ENCODE measurements at places on chromosomes 4 and X.

- no peak for DNase-seq
Observed at GRCh38 chr4:56607926-56608325, 73.2 kb downstream of the HOPX start.

GRCh38 chrX:32397562-32398216 is 813.7 kb downstream of the DMD start:
- DNase-seq: no peak

DNA sequence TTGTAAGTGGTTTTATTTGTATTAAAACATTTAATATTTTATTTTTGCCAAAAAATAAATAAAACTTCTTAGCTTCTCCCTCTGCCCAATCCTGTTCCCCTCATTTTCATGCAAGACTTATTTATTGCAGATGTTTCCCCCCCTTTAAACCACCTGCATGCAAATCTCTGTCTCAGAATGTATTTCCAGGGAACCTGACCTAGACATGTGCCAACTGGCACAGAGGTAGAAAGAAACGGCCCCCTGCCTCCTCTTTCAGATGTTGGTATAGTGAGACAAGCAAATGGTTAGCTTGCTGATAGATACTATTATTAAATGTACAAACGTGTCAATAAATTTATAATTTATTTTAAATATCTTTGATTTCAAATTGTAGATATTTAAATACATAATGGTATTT is 47.1 kb downstream of the KLF3 start:
- DNase-seq: no peak

- no peak for DNase-seq
Observed at GRCh38 chr4:101464596-101464995, 117.3 kb upstream of the PPP3CA start.

- DNase-seq: no peak
Observed at GRCh38 chr4:21002286-21002685, 302.0 kb downstream of the PACRGL start.

DNA sequence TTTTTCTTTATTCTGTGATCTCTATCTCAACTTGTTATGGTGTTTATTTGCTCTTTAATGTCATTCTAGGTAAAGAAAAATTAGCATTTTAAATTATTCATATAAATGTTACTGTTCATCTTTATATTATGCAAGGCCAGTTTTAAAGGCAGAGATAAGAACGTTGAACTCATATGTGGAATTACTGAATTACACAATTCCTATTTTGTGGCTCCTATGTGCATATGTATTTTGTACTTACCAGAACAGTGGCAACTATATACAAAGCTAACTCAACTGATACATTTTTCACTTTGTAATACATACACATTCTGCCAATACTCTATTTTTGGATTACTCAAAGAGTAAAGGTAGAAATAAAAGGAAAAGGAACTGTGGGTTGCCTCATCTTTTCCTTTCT is 533.2 kb upstream of the NR3C2 start:
- no peak for DNase-seq

- DNase-seq: peak; percentile 52
Observed at GRCh38 chr4:48129307-48130014, 4.6 kb downstream of the TXK start.

GRCh38 chr4:133148690-133149363 is at the start of gene PCDH10:
Gene PCDH10 (plus strand): TSS chr4:133149294. CDS start chr4:133150141, 847 bp downstream.
- peak; percentile 73 for DNase-seq

GRCh38 chr4:182536221-182536811 is 293.1 kb downstream of the TENM3 start:
- no peak for DNase-seq

GRCh38 chr4:8554555-8555100 is 25.6 kb upstream of the GPR78 start:
- no peak for DNase-seq

- DNase-seq: no peak
Observed at GRCh38 chr4:160809576-160809975, 1354.2 kb downstream of the FSTL5 start.

DNA sequence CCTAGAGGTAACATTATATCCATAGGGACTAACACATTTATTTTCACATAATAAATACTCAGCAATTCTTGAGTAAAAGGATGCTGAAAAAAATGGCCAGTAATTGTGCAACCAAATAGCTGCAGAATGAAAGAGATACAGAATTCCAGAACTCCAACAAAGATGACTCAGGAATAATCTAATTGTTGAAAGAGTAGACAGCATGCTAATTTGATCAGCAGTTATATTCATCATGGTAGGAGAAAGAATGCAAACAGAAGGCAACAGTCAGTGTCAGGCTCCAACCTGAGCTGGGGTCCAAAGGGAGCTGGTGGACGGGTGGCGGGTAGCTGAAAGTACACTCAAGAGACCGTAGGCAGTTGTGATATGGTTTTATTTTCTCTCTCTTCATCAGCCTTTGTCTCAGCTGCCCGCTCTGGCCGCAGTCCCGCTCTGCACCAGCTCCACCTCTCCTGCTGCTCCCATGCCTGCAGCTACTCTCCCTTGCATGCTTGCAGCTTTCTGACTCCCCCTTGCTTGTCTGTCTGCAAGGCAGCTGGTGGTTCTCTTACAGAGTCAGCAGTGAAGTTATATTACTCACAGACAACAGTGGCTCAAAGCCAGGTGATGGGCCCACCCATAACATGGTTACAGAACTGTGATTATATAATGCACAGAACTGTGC is 1150.1 kb downstream of the STIM2 start:
- DNase-seq: no peak

DNA sequence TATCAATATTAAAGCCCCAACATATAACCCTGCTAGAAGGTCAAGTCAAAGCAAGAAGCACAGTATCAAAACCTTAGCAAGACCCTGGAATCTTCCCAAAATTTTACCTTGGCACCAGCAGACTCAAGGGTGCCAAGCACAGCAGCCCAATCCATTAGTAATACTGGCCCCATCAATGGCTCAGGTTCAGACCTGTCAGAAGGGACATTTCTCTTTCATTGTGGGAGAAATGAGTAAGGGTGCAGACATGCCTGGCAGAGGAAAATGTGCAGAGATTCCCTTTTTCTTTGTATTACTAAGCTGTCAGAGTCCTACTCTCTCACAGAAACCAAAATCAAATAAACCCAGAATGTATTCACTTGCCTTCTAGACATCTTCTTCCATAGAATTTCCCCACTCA is 203.9 kb downstream of the EVC2 start:
- no peak for DNase-seq

DNA sequence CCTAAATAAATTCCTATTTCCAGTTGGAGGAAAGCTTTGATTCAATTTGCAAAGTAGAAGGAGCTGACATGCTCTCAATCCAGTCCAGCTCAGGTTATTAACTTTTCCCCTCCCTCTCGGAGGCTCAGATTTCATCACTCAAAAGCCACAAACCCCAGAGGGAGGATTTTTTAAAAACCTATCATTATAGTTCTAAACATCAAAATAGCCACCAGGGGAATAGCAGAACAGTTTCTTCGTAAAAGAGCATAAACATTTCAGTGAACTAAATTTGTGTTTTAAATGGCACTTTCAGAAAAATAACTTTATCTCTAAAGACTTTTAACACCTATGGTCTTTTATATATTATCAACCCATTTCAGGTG is 8.8 kb downstream of the GPRIN3 start:
- no peak for DNase-seq

GRCh38 chrX:2498781-2499302 is 1.9 kb downstream of the DHRSX start:
- peak; percentile 46 for DNase-seq

DNA sequence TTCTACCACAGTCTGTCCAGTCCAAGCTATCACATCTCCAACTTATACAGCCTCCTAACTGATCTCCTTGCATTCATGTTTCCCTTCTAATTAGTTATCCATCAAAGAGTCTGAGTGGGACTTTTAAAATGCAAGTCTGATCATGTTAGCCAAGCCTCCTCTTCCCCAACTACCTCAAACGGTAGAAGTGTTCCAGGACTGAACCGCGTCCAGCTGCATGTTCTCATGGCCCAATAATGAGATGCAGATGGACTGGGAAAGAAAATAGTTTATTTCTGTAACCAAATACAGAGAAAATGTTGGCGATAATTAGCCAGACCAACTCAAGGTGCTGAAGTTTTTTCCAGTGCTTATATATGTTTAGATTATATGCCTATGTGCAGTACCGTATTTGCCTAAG is 46.6 kb upstream of the PPP1R2C start:
- no peak for DNase-seq

GRCh38 chrX:40550066-40550465 is 30.7 kb upstream of the ATP6AP2 start:
- DNase-seq: no peak

GRCh38 chr4:859496-859895 is 33.6 kb upstream of the CPLX1 start:
- no peak for DNase-seq

DNA sequence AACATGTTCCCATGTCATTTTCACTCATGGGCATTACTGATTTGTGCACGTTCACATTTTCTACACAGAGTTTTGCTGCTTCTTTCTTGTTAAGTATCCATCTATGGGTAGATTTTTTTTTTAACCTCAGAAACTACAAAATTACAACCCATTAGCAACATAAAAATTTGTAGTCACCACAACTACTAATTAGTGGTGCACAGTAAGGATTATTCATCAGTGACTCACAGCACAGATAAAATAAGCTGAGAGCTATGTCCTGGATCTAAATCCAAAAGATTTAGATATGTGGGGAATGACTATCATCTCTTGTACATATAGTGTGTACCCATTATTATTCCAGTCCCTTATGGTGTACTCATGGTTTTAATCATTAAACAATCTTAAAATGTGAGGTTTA is 19.7 kb upstream of the AMELX start:
- DNase-seq: no peak

DNA sequence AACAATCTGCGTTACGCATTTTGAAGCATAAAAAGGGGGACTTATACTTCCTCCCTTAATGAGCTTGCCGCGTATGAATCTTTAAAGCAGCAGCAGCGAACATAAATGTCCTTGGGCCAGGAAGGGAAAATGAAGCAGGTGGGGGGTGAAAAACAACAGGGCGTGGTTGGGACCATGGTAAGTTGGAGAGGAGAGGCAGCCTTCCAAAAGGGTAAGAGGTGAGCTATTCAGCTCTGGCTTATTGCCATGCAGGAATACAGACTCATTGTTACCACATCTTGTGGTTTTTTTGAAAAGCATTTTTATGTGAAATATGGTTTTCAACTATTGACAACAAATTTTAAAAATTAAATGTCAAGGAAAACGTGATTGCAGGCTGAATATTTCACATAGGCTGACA is 710.7 kb upstream of the FAM241A start:
- DNase-seq: peak; percentile 71

- DNase-seq: no peak
Observed at GRCh38 chrX:153685156-153685536, 2.6 kb upstream of the SLC6A8 start.

- no peak for DNase-seq
Observed at GRCh38 chr4:41185614-41186592, 28.4 kb downstream of the APBB2 start.

- DNase-seq: no peak
Observed at GRCh38 chrX:126551725-126552312, 795 bp downstream of the DCAF12L1 start.

DNA sequence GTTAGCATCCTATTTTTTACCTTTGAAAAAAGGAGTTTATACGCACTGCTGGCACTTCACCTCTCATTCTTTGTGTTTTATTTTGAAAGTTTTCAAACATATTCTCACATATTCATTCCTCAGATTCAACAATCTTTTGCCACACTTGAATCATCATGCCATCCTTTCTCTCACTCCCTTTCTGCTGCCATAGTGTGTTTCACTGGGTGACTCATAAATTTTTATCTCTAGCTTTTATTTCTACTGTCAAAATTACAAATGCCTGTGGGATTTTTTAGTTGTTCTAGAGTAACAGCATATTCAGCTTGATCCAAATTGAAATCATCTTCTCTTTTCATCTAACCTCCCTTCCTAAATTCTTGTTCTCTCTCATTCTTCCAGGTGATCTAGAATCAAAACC is 28.0 kb downstream of the MFSD8 start:
- DNase-seq: no peak

DNA sequence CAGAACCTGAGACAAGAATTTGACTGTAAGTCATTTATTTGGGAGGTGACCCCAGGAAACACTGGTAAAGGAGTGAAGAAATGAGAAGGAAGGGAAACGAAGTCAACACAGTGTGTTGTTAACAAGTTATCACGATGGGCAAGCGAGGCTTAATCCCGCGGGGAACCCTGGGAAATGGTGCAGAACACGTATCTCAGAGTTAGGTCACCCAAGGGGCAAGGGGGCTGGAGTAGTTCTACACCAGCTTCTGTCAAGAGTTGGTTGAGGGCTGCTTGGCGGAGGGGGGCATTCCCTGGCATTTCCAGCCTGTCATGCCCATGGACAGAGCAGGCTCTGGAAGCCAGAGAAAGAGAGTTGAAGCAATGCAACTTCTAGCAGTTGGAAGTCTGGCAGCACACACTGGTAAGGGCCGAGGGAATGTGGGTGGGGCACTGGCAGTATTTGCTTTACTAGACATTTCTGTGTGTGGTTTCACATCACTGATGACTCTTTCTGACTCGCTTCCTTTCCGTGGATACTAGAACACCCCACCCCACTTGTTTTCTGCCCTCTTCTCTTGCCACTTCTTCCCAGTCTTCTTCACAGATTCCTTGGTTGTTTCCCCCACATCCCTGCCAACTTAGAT is 52.2 kb upstream of the ADGRG2 start:
- no peak for DNase-seq

GRCh38 chrX:50211510-50211909 is 6.9 kb downstream of the CCNB3 start:
- DNase-seq: no peak

DNA sequence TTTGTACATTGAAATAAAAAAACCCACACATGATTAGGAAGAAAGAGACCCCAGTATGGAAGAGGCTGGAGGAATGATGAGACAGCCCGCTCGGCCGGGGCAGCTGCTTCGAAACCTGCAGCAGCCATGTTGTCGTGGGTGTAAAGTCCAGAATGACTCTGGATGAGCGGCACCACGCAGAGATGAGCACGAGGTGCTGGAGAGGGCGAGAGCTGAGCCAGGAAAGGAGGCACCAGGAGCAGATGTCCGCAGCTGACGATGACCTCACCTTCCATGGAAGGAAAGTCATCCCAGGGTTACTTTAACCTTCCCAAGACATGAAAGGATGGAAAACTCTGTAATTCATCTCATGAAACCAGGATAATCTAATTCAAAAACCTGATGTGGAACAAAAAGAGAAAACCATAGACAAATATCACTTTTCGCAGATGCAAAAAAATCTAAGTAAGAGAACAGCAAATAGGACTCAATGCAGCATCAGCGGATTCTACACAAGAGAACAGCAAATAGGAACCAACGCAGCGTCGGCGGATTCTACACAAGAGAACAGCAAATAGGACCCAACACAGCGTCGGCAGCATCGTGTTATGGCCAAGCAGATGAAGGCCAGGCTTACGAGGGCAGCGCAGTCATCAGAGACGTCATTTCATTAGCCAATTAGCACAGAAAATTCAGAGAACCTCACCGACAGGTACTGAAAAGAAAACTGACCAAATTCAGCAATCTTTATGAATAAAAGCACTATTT is 25.9 kb upstream of the SPON2 start:
- DNase-seq: peak; percentile 29

- DNase-seq: no peak
Observed at GRCh38 chr4:86640469-86640868, 46.4 kb downstream of the PTPN13 start.

- DNase-seq: no peak
Observed at GRCh38 chr4:166941629-166942028, 292.7 kb downstream of the SPOCK3 start.

- no peak for DNase-seq
Observed at GRCh38 chr4:5821665-5822358, 71.1 kb downstream of the CRMP1 start.

Measured in transverse colon (tissue), 4 donors.